Sigmoid colon (tissue), 7 donors: ENCODE measurements at places on chromosomes 11 and 22. TPM values are rescaled to one million over a fixed set of nuclear protein-coding genes. Genes with fewer than 3 reads are reported as not detected.

Gene TMEM45B
- total RNA-seq, result not detected

Gene OR5AN1
- not detected for total RNA-seq

Gene EXT2
- 62.4 TPM for total RNA-seq

Gene OR10A6
- total RNA-seq, result not detected

Gene CRY2
- total RNA-seq, result 33.7 TPM

Gene OR52N4
- not detected for total RNA-seq

Gene DERL3
- 0.28 TPM for total RNA-seq

Gene LRRC75B
- total RNA-seq, result 18.6 TPM

Gene TOP3B
- 12.1 TPM for total RNA-seq
